ENCODE measurements at places on chromosomes 13 and 19.
A peak's percentile ranks its signal among the peaks of the same experiment; 100 is the strongest.

GRCh38 chr13:100298116-100298681 lies 209.3 kb downstream of the PCCA start:
- no peak for DNase-seq

DNA sequence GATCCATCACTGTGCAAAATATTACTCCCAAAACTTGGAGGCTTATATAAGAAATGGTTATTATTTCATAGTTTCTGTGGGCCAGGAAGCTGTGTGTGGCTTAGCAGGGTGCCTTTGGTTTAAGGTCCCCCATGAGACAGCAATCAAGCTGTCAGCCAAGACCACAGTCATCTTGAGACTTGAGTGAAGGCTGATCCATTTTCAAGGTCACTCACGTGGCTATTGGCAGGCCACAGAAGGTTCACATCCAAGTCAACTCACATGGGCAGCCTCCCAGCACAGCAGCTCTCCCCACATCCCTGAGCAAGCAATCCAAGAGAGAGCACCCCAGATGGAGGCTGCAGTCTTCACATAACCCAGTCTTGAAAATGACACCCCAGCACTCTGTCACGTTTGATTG lies 537.4 kb downstream of the MYO16 start:
- no peak for DNase-seq

DNA sequence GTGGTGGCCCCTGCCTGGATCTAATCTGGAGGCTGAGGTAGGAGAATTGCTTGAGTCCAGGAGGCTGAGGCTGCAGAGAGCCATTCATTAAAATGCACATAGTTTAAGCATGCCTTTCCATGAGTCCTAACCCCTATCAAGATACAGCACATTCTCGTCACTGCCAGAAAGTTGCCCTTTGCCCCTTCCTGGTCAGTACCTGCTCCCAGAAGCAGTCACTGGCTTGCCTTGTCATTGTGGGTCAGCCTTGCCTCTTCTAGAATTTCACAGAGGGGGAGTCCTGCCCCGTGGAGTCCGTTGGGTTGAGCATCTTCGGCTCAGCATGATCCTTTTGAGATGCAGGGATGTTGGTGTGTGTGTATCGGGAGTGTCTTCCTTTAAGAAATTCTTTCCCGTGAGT lies 10.8 kb downstream of the BICRA start:
- no peak for DNase-seq

GRCh38 chr19:19342086-19343015 lies 21.7 kb downstream of the MAU2 start:
- DNase-seq: no peak

DNA sequence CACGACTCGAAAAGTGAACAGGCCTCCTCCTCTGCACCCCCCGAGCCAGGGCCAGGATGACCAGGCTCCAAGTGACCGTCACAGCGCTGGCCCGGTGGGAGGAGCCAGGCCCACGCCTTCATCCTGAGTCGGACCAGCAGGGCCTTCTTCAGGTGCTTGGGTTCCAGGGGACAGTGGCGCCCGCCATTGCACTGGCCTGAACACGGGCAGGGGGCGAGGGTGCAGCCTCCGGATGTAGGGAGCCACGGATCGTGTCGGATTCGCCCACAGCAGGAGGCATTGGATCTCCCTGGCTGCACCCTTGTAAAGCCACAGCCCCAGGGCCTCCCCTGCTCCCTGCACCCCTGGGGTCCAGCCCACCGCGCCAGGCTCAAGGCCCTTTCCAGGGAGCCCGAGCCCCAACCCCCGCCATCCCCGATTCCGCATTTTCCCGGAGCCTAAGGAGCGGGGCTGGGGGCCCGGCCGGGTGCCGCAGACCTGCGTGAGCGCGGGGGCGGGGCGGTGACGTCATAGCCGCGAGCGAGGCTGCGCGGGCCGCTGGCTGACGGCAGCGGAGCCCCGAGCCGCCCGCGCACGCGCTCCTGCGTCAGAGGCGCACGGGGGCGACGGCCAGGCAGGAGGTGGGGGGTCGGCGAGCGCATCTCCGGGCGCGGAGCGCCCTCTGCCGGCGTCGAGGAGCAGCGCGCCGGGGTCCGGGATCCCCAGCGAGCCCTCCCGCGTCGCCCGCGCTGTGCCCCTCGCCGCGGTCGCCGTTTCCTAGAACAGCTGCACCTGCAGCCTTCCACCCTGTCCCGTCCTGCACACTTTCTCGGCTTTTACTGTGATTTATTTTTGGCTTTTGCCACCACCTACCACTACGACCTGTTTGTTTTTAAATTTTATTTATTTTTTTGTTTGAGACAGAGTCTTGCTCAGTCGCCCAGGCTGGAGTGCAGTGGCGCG lies 1.5 kb upstream of the ATP5F1D start:
- peak; percentile 93 for DNase-seq

DNA sequence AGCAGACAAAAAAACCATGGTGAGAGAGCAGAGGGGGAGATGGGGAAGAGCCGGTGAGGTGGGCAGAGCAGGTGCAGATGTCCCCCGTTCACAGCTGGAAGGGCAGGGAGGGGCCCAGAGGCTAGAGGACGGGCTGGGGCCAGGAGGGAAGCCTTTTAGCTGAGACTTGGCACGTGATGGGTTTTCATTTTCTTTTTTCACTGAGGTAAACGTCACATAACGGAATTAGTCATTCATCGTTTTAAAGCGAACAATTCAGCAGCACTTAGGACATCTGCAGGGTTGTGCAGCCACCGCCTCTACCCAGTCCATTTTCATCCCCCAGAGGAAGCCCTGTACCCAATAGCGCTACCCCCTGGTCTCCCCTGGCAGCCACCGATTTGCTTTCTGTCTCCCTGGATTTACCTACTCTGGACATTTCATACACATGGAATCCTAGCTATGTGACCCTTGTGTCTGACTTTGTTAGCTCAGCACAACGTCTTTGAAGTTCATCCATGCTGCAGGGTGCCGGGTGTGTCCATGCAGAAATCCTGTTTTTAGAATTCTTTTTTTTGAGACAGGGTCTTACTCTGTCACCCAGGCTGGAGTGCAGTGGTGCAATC lies 16.0 kb upstream of the EMC10 start:
- DNase-seq: no peak

DNA sequence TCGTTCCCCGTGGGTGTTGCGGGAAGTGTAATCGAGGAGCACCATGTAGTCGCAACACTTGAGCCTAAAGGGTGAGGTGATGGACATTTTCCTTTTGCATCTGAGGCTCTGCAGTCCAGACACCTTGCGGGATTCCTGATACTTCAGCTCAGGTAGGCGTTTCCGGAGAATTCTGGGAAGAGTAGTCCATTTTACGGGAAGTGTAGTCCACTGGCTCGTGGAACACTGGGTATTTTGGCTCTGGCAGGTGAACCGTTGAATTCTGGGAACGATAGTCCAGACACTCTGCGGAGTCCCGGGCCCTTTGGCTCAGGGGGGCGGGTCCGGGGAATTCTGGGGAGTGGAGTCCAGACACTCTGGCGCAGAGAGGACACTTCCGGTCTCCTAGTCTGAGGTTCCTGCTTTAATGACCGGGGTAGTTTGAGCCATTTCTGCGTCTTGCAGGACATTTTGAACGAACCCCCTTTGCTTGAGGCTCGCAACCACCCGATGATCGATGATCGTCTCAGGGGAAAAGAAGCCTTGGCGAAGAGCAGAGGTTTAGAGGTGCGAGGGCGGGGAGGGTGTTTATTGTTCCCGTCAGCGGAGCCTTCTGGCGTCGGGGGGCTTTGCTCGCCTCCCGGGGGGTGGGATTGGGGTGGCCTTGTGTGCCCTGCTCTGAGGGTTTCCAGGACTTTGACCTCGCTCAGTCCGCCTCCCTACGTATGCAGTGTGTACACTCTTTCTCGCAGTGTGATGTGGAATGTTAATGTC lies at the start of gene ZNF223:
Gene ZNF223 (plus strand): TSS at position 387 of the 753 bp plus-strand sequence. CDS start 3,141 bp downstream, outside the sequence.
- DNase-seq: peak; percentile 96
